Right hindlimb (tissue), 1 donor: ENCODE measurements at places on chromosomes 16 and 17.

DNA sequence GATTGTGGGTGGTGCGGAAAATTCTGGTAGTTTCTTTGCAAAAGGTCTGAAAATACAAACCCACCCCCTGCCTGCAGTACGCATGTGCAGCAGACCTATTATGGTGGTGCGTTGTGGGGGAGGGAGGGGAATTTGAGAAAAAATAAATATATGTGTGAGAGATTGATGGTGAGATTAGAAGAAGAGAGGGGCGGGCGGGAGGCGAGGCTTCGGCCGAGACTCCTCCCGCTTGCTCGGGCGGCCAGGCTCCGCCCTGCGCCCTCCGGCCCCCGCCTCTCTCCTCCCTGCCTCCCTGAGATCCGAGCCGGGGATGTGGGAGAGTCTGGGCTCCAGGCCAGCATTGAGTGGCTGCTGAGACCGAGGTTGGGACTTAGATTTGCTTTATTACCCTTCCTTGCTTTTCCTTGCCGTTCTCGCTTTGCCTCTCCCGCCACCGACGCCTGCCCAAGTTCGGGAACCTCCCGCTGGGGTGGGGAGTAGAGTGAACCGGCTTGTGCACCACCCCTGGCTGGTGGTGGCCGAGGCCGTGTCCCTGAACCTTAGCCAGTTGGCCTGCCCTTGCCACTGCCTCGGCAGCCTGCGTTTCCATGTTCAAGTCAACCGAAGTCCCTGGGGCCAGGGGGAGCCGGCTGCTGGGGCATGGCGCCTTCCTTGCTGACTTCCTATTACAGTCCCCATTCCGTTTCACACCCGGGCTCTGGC lies 956 bp upstream of the CHD3 start:
- peak; percentile 98 for DNase-seq

DNA sequence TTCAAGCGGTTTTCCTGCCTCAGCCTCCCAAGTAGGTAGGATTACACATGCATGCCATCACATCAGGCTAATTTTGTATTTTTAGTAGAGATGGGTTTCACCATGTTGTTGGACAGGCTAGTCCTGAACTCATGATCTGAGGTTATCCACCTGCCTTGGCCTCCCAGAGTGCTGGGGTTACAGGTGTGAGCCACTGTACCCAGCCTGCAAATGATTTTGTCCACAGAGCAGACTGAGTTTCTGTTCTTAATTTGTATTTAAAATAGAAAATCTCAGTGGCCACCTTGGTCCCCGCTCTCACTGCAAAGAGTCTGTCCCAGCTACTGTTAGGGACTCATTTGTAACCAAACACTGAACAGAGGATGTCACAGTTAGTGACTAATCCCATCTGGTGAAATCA lies 415.7 kb upstream of the RBFOX1 start:
- no peak for DNase-seq

- peak; percentile 93 for DNase-seq
Observed at GRCh38 chr16:90022209-90023077, 3.2 kb upstream of the DBNDD1 start.

DNA sequence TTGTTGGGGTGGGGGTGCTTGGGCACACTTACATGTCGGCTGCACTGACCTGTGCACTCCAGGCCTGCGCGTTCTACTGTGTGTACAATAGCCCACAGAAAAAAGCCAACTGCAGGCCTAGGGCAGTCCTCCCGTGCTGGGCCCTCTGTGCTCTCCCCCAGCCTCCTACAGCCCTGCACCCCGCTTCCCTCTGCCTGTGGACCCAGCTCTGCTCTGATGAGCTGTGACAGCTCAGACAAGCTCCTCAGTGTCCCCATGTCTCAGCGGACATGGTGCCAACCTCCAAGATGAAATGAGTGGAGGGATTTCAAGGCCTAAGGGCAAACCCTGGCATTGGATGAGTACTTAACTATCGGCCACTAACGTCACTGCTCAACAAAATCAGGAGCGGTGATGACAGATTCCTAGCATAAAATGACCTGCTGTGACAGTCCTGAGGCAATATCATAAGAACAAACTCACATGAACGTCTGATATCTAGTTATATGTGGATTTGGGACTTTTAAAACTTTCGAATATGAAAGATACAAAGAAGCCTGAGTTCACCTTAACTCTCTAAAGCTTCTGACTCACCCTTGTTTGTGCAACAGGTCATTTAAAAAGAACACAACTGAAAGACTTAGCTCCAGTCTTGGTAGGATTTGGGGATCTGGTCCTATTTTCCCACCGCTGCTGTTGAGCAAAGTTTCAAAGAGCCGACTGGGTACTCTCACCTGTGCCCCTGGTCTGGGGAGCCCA lies 34.7 kb downstream of the CCDC57 start:
- no peak for DNase-seq

GRCh38 chr17:50708050-50709000 lies 611 bp upstream of the ANKRD40 start:
- peak; percentile 46 for DNase-seq

- DNase-seq: peak; percentile 98
Observed at GRCh38 chr17:68512247-68512959, at the start of gene PRKAR1A. PRKAR1A (plus strand) TSS chr17:68512430; CDS start chr17:68515400, 2,970 bp downstream.
